ENCODE measurements at places on chromosomes 5 and 9.

DNA sequence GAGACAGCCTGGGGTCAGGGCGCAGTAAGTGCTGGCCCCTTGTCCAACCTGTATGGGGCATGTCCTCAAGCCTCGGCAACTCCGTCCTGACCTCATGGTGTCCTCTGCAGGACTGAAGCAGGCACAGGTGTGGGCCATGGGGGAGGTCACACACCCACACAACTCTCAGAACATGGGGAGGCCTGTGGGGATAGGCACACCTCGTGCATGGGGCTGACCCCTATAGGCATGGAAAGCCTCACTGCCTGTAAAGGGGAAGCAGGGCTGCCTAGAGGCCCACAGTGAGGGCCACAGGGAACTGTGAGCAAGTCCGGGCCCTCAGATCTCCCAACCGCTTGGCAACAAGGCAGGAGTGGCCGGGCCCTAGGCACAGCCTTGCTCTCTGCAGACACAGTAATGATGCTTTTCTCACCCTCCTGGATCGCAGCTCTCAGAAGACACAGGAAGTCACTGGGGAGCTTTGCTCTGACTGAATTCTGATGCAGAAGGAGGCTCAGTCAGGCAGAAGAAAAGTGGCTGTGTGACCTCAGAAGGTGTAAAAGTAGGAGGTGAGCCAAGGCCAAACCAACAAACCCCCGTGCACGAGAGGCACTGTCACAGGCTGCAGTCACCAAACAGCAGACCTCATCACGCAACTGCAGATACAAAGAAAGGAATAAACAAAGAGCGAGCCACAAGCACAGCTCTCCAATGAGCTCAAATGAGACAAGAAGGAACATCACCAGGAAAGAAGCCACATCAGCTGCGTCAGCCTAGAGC lies 5.4 kb downstream of the IPPK start:
- DNase-seq = no peak

- no peak for DNase-seq
Measured at GRCh38 chr9:91359083-91359482, 2.6 kb downstream of the AUH start.

DNA sequence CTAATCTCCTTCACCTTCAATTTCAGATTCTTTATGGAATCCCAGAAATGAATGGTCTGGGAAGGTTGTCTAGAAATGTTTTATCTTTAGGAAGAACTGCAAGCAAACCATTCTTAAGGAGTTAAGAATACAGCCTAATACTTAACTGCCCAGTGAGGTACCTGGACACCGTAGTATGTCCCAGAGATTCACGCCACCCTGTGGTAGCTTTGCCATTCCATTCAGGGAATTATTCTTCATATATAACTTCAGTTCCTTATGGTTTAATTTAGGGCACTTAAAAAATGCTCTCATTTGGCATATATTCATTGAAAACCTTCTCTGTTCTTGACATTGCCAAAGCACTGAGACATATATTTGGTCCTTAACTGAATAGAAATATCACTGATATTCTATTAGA lies 49.7 kb downstream of the ACTBL2 start:
- no peak for DNase-seq

- DNase-seq = no peak
Measured at GRCh38 chr5:171762903-171763302, 22.7 kb upstream of the SMIM23 start.

- DNase-seq = no peak
Measured at GRCh38 chr9:2727374-2727773, 10.1 kb downstream of the KCNV2 start.

DNA sequence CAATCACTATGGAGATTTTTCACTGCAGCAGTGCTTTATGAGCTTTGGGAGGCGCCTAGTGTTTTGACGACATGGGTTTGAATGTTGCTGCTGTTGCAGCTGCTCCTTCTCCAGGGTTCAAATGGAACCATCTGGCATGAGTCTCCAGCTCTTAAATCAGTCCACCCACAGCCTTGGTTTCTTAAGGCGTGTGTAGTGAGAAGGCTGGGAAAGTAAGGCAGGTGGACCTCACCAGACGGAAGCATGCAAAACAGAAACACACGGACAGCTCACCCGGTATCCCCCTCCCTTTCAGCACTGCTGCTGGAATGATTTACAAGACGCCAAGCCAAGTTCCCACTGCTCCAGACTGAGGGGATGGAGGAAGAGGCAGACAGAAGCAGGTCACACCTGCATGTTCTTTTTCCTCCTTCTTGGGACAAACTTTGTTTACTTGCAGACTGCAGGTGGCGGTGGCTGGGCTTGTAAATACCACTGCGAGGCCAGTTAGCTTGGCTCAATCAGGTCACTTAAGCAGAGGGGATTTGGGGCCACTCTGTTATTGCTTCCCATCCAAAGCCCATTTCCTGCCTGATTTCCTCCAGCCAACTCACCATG lies 47.4 kb downstream of the ADAM19 start:
- peak; percentile 56 for DNase-seq

DNA sequence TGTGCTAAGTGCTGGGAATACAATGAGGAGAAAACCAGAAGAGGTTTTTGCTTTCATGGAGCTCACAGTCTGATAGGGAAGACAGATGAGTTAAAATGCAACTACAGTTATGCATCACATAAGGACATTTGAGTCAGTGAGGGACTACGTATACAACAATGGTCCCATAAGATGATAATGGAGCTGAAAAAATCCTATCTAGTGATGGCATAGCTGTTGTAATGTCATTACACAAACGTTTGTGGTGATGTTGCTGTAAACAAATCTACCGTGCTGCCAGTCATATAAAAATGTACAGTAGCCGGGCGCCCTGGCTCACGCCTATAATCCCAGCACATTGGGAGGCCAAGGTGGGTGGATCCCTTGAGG lies 110.1 kb upstream of the RAD23B start:
- DNase-seq = no peak

DNA sequence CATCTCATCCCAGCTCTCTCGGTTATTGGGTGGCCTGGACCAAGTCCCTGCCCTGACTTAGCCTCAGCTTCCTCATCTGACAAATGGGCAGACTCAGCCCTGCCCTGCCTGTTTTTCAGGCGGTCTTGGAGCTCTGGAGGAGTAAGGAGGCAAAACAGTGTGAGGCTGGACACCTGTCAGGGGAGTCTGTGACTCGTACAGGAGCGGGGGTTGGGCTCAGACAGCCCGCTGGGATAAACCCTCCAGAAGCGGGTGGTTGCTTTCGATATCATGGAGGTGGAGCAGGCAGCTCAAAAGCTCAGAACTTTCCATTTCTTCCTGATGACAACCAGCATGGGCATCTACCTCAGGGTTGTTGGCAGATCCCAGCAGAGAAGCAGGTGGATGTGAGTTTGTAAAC lies 72.9 kb upstream of the GGTA1 start:
- no peak for DNase-seq

- no peak for DNase-seq
Measured at GRCh38 chr5:100108883-100109282, 426.3 kb upstream of the FAM174A start.

DNA sequence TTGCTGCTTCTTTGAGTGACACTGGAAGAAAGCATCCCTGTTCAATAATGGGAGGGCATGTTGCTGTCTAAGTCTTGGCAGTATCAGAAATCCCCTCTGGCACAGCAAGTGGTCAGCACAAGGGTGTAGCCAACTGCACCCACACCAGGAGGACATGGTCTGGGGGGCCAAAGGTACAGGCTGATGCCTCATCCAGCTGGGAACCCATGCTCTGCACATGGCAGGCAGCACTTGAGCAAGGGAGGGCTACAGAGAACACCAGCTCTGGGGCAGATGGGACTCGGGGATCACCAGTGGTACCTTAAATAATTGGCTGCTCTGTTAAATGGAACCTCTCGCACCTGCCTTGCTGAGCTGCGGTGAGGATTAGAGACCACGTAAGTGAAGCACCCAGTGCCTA lies 265.2 kb downstream of the SYK start:
- DNase-seq = no peak

DNA sequence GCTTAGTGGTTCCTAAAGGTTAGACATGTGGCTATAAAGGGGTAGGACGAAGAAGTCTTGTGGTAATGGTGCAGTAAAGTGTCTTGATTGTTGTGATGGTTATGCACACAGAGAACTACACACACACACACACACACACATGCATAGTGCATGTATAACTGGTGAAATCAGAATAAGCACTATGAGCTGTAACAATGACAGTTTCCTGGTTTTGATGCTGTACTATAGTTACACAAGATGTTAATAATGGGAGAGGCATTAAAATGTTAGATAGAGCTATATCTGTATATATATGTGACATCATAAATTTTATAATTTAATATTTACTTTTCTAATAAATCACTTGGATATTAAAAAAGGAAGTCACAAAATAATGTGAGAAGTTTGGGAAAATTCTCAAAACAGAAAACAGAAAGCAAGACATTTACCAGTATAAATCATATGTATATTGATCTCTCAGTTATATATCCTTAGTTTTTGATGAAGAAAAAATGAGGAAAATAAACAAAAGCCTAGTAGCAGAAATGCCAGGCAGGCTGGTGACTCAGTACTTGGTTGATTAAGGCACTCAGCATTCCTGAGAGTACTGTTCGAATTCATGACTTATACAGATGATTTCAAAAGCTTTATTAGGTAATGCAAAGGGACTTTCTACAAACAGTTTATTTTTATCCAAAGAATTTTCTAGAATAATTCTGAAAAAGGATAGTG lies 350.5 kb upstream of the DAB2 start:
- DNase-seq = peak; percentile 93

DNA sequence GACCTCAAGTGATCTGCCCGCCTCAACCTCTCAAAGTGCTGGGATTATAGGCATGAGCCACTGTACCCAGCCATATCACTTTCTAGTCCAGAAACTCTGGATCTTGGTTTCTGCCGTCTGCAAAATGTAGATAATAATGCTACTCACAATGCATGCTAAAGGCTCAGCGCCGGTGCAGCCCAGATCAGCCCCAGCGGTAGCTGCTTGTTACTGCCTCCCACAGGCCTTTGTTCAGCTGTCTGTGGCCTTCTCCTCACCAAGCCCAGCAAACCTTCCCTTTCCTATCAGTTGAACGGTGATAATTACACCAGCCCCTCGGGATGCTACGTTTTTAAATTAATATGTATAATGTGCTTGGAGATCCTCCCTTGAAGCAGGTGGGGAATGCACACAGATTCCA lies 26.2 kb upstream of the MSX2 start:
- DNase-seq = no peak

GRCh38 chr9:134600836-134601638 lies 40.6 kb upstream of the COL5A1 start:
- DNase-seq = no peak

DNA sequence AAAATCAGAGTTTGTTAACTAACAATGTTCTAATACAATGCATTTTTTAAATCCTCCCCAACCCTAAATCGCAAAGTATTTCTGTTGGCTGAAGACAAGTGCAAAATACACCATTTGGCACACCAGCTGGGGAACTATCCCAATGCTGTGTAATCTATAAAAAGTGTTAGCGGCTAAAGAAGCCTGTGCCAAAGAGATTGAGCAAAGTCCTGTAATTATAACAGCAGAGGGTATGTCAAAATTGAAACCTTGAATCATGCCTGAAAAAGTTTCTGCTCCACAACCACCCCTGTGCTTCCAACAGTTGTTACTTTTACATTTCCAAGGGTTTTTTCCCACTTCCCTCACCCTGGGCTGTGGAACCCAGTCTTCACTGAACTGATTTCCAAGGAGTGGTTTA lies 83.1 kb upstream of the PLPP6 start:
- no peak for DNase-seq

DNA sequence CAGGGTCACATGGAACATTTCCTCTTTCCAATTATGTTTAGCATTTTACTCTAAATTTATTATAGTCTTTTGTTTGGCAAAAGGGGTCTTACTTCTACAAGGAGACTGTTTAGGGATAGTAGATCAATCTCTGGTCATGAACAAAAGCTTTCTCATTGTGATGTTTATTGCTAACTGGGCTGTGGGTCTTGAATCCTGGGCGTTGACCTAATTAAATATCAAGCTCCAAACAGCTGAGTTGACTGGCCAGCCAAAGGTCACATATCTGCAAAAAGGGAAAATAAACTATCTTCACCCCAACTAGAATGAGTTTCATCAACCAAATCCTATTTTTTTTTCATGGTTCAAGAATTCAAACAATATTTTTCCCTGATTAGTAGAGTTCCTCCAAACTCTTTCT lies 245.4 kb upstream of the TUT7 start:
- DNase-seq = no peak

- no peak for DNase-seq
Measured at GRCh38 chr9:123860603-123861002, 69.3 kb downstream of the DENND1A start.

GRCh38 chr9:98797491-98797890 lies 1.1 kb upstream of the ANKS6 start:
- no peak for DNase-seq

DNA sequence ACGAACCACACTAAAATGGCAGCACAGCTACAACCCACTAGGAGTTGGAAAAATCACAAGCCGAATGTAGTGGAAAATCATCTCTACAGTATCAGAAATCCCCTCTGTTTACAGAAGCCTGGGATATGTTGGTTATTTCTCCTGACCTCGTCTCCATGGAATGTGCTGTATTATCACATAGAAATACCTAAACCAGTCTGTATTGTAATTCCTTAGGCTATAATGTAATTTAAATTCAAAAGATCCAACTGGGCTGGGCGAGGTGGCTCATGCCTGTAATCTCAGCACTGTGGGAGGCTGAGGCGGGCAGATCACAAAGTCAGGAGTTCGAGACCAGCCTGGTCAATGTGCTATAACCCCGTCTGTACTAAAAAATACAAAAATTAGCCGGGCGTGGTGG lies 244.8 kb upstream of the MPDZ start:
- DNase-seq = peak; percentile 26

DNA sequence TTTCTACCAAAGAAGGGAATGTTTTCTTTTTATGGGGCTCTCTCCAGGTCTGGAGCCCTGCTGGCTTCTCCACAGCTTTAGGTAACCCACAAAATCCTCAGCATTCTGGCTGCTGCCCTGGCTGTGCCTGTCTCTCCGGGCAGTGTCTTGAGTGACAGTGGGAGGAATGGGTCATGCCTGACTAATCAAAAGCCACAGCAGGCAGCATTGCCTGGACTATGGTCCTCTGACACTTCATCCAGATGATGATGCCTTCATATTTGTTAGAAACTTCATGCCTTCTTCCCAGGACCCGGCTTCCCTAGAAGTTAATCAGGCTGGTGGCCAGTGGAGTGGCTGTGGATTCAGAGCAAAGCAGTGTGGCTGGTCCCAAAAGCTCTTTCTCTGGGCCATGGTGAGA lies 32.2 kb upstream of the TGFBI start:
- DNase-seq = no peak

DNA sequence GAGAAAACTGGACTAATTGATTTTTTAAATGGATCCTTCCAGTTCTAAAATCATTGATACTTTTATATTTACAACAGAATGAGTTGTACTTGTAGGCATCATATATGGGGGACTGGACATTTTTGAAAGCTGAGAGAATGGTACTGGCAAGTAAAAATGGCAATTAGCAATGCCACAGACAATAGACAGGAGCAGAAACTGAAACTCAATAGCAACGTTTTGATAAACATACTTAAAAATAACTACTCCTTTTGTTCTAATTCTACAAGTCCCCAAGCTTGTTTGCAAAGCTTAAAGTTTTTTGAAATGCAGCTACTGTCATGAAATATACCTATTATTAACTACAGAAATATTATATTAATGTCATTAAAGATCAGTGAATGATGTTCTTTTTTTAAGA lies 52.8 kb upstream of the FBXL7 start:
- DNase-seq = no peak

Measured in fibroblast of skin of right quadriceps (primary cell).